CD4-positive, alpha-beta T cell treated with Interleukin-17A for 4 hours (primary cell): ENCODE measurements at places on chromosomes 5 and 9.

- peak; percentile 84 for DNase-seq
Observed at GRCh38 chr9:131395157-131396098, 1.5 kb downstream of the PRRC2B start.

GRCh38 chr5:71492817-71493615 is 37.6 kb downstream of the BDP1 start:
- no peak for DNase-seq

DNA sequence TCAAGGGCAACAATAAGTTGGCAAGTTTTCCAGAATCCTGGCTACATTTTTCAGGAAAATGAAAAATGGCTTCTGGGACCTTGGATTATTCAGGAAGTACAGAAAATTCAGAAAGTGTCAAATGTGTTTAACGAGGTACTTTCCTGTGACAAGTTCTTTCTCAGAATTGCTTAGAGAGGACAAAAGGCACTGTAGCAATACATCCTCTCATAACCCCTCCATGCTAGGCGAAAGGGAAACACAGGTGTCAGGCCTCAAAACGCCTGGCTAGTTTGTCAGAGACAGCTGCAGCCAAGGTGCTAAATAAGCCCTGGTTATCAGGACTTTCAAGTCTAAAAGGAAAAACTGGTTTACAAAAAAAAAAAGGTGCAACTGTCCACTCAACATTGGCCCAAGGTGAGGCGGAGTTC is 115.2 kb downstream of the GNAQ start:
- no peak for DNase-seq

DNA sequence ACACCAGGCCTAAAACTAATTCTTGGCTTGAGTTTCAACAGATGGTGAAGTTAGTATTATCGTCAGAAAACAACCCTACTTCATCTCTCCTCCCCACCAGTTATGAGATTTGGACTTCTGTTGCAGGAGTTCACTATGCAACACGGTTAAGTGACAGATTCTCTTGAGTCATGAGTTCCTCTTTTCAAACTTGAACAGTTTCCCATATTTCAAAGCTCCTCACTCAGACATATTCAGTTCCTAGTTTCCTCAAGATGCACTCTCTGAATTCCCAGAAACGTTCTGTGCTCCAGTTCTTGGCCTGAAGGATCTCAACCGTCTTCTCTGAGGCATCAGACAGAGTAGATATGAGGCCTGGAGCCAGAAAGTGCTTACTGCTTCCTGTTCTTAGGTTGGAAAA is 7.3 kb upstream of the PTGER4 start:
- no peak for DNase-seq

- DNase-seq: no peak
Observed at GRCh38 chr5:71533615-71534014, 53.5 kb upstream of the MCCC2 start.

GRCh38 chr9:107039542-107039941 is 176.6 kb downstream of the ZNF462 start:
- no peak for DNase-seq

DNA sequence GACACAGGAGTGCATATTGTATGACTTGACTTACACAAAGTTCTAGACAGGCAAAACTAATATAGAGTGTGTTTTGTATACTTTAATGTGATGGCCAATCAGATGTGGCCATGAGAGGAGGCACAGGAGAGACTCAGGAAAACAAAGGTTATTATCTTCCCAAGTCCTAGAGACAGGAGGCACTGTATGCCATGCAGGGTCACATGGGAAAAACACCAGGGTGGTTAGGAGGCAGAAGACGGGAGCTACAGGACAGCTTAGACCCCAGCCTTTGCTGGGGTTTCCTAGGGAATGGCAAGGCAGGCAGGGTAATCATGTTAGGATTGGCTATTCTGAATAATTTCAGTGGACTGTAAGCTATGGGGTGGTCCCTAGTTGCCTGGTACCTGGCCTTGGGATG is 16.2 kb downstream of the TRPM3 start:
- DNase-seq: no peak

DNA sequence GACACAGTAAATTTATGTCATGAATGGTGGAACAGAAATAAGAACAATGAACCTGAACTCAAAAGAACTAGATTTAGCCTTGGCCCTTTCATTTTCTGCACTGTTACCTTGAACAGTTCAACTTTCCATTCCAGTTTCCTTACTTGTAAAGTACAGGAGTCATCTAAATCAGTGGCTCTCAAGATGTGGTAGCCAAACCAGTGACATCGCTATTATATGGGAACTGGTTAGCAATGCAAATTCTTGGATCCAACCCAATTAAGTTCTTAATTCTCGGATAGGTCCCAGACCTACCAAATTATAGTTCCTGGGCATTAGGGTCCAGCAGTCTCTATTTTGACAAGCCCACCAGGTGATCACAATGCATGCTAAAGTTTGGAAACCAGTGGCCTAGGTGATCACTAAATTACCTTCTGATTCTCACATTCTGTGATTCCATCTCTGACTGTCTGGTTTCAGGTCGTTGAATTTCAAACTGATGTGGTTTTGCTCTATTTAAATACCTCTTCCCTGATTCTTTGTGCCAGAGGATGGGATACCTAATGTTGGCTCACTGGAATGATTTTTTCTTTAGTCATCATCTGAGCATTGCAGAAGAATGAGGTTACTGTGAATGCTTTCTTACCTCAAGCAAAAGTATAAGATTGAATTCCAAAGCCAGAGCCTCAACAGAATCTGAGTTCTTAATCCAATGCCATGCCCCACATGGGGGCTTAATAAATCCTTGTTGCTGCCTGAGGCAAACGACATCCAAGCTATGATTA is 253.8 kb downstream of the ENC1 start:
- DNase-seq: no peak

- no peak for DNase-seq
Observed at GRCh38 chr9:70525519-70525918, 111.1 kb upstream of the KLF9 start.
